ENCODE measurements at places on chromosomes 16 and 17. TPM values are rescaled to one million over a fixed set of nuclear protein-coding genes. Genes with fewer than 3 reads are reported as not detected.

DNA sequence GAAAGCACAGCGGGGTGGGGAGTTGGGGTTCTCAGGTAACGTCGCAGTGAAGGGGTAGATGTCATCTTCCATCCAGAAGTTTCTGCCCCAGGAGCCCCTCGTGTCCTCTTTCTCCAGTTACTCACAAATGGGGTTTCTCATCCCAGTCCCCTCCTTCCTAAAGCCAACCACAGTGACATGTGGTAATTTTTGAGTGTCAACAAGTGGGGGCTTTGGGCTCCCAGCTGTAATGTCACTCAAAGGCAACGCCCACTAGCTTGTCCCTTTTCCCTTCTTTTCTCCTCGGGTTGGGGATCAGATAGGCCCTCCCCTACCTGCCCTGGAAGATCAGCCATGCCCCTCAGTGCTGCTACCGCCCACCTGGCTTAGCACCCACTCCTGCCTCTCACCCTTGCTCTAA, 14.4 kb downstream of the IRX5 start:
- H3K36me3 ChIP-seq: no peaks in the 10 kb centered on the region
- H3K4me1 ChIP-seq: no peaks in the 10 kb centered on the region
- H3K27ac ChIP-seq: no peak overlapping the region
- peaks cover 90% of the 10 kb centered on the region for H3K27me3 ChIP-seq
- no peak overlapping the region for H3K4me3 ChIP-seq

DNA sequence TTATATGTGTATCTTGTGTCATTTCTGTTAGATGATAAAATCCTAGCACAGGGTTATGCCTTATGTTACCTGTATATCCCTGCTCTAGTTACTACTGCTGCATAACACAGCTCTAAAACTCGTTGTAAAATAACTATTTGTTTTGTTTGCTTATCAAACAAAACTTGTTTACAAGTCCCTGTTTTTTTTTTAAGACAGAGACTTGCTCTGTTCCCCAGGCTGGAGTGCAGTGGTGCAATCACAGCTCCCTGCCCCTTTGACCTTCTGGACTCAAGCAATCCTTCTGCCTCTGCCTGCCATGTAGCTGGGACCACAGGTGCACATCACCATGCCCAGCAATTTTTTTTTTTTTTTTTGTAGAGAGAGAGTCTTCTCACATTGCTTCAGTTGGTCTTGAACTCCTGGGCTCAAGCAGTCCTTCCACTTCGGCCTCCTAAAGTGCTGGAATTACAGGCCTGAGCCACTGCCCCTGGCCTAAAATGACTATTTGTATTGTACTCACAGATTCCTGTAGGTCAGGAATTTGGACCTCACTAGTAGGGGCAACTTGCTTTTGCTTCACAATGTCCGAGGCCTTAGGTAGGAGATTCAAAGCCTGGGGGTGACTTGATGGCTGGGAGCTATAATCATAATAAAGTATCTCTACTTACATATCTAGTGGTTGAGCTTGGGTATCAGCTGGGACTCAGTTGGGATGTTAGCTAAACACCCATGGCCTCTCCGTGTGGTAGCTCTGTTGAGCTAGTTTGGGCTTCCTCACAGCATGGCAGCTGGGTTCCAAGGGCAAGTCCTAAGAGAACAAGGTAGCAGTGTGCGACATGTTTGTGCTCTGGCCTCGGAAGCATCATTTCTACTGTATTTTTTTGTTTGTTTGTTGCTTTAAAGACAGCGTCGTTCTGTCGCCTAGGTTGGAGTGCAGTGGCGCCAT, 12.6 kb downstream of the DUSP14 start:
- H3K27ac ChIP-seq: peak overlapping the region; percentile 67
- no peak overlapping the region for H3K4me3 ChIP-seq
- H3K27me3 ChIP-seq: no peaks in the 10 kb centered on the region

GRCh38 chr16:46730801-46731690, 17.1 kb downstream of the MYLK3 start:
- H3K27me3 ChIP-seq: no peaks in the 10 kb centered on the region
- no peak overlapping the region for H3K4me3 ChIP-seq
- H3K4me1 ChIP-seq: no peaks in the 10 kb centered on the region
- no peak overlapping the region for H3K27ac ChIP-seq
- no peaks in the 10 kb centered on the region for H3K36me3 ChIP-seq

DNA sequence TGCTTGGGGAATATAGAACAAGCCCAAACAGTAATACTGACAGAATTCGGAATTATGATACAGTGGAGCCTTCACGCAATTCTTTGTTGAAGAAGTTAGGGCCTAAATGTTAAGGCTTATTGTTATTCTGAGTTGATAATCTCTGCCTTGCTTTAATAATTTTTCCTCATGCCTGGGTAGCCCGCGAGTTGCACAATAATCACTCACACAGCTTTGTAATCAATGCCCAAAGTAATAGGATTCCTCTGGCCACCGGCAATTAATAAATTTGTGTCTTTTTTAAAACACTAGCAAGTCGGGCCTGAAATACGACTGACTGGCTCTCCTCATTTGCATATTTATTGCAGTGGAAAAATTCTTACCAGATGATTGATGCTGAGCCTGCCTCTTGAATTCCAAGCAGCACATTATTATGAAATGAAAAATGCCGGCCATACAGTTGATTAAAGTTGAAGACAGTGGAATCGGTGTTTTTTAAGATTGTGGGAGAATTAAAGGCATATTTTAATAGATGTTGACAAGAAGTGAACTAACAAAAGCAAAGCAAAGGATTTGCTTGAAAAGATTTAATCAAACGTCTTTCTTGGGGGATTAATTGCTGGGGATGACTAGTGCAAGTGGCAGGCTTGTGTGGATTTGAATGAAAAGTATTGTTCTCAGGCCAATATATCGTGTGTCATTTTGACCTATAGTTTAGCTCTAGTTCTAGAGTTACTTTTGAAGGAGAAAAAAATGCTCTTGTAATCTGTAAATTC, 30.2 kb downstream of the AATF start:
- peaks cover 15% of the 10 kb centered on the region for H3K4me1 ChIP-seq
- no peak overlapping the region for H3K4me3 ChIP-seq
- peaks cover 10% of the 10 kb centered on the region for H3K36me3 ChIP-seq
- DNase-seq: no peak
- H3K27me3 ChIP-seq: no peaks in the 10 kb centered on the region

Gene DOC2A
- 5.0 TPM for total RNA-seq

Gene MGAT5B
- 2.8 TPM for total RNA-seq

Gene ZNF287
- 11.6 TPM for total RNA-seq

Gene ADGRG3
- not detected for total RNA-seq

Gene FA2H
- total RNA-seq: 3.3 TPM

Gene KCTD19
- 0.14 TPM for total RNA-seq
